Neuronal stem cell (in vitro differentiated cells): ENCODE measurements at places on chromosomes 5 and 9.

DNA sequence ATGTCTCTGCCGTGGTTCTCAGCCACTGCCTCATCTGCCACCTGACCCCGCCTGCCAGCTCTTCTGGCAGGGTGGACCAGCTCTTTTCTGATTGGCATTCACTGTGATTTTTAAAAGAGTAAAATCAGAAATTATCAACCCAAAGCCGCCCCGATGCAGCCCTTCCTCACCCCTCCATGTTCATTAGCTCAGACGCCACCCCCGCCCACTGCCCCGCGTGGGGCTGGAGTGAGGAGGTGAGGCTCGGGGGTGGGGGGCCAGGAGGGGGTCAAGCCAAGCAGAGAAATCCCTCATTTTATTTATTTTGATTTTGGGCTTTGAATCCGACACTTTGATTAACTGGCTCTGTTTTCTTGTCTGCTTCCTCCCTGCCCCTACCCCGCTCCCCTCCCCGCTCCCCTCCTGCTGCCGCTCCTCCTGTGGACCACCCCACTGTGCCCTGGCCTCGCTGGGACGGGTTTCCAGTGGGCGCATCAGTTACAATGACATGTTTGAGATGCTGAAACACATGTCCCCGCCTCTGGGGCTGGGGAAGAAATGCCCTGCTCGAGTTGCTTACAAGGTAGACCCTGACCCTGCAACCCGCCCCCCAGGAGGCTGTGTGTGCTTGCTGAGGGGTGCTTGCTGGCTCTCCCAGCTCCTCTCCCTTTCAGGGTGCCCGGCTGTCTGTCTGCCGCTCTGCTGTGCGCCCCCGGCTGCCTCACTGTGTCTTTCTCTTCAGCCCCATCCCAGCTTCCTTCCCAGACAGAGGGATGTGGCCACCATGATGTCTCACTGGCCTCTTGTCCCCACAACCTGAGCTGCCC is 224.9 kb downstream of the CACNA1B start:
- no peak for DNase-seq

DNA sequence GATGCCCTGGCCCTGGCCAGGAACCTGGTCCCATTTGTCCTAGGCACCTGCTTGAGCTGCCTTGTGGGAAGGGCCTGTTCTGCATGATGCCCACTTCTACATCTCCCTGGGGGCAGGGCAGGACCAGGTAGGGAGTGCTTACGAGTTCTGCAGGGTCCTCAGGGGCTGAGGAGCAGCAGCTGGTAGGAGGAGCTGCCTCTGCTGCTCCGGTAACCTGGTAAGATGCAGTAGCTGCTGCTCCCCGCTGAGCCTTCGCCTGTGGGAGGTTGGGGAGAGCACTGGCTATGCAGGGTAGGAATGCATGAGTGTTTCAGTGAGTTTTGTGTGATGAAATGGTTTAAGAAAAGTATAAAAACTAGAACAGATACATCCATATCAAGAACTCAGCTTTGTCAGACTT is 13.6 kb downstream of the LRRC8A start:
- DNase-seq, result no peak

GRCh38 chr9:93636667-93637066 is 60.3 kb downstream of the PHF2 start:
- DNase-seq, result no peak

GRCh38 chr9:104849023-104849422 is 78.9 kb downstream of the ABCA1 start:
- no peak for DNase-seq

DNA sequence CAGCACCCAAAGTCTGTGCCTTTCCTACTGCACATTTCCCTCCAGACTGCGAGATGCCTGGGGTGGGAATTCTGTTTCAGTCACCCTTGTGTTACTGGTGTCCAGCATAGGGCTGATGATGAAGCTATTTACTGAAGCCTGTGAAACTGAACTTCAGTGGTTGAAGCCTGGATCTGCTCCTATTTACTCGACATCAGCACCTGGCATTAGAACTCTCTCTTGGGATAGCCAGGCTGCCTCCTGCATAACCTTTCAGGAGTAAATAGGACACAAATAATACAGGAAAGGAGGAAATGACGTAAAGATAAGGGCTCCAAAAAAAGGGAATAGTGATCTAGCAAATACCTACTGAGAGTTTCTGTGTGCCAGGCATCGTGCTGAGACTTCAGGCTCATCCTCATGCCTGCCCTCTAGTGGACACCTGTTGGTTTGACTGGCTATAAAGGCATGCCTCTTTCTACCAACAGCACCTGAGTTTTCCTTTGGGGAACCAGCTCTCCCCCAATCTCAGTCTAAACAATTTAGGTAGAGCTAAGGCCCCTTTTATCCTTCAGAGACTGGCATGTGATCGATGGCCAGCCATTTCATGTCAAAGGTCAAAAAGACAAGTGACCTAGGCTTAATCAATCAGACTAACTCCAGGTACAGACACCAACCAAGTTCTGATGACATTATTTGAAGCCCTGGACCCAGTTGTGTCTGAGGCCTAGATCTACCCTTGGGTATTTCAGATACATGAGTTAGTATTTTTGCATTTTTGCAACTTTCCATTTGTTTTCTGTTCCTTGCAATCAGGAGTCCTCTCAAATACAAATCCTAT is 192.1 kb upstream of the TRIM32 start:
- no peak for DNase-seq

GRCh38 chr9:130905125-130905901 is 8.7 kb upstream of the QRFP start:
- no peak for DNase-seq

- no peak for DNase-seq
These were observed 5.7 kb downstream of the SPRY4 start for GRCh38 chr5:142319105-142319504.

DNA sequence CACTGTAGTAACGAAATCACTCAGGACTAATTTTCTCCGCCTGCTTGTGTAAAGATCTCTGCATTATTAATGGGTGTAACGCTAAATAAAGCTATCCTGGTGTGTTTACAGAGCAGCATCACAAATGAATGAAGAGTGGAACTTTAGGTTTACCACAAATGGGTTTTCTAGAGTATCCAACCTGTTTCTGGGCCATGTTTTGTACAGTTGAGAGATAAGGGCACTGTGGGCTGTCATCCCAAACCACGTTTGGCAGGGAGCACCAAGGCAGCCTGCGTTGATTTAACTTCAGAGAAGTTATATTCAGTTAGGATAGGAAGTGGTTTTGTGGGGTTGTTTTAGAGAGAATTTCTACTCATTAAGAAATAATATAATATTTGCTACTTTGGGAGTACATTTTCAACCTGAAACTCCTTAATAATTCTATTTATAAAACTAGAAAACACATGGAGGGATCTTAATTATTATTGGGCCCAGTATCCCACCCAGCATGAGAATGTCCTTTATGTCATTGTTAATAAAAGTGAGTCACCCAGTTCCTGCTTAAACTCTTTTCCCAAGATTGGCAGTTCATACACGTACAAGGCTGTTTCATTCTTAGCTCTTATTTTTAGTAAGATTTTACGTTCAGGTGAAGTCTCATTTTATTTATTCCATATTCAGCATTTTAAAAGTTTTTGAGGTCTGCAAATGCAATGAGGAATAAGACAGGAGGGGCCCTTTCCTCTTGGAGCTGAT is 8.0 kb downstream of the KCNN2 start:
- DNase-seq, result no peak

- DNase-seq, result no peak
These were observed 380.8 kb upstream of the RFX3 start for GRCh38 chr9:3906437-3907213.

GRCh38 chr5:60959156-60959555 is 14.2 kb downstream of the NDUFAF2 start:
- DNase-seq, result no peak

DNA sequence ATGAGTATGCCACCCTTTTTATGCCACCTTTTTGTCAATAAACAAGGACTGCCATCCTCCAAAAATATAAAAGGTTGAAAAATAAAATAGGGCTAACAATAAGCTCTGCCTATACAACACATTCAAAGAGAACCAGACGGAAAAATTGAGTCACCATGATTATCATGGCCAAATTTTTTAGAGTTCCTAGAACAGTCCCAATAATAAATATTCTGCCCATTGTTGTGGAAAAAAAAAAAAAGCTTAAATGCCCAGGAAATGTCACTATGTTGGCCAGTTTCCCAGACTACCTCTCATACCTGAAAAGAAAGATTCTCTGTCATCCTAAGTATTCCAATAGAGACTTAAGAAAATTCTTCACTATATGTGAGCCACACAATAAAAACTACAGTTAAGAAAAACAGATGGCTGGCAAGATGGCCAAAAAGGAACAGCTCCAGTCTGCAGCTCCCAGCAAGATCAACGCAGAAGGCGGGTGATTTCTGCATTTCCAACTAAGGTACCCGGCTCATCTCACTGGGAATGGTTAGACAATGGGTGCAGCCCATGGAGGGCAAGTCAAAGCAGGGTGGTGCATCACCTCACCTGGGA is 149.0 kb downstream of the TMEM161B start:
- no peak for DNase-seq

DNA sequence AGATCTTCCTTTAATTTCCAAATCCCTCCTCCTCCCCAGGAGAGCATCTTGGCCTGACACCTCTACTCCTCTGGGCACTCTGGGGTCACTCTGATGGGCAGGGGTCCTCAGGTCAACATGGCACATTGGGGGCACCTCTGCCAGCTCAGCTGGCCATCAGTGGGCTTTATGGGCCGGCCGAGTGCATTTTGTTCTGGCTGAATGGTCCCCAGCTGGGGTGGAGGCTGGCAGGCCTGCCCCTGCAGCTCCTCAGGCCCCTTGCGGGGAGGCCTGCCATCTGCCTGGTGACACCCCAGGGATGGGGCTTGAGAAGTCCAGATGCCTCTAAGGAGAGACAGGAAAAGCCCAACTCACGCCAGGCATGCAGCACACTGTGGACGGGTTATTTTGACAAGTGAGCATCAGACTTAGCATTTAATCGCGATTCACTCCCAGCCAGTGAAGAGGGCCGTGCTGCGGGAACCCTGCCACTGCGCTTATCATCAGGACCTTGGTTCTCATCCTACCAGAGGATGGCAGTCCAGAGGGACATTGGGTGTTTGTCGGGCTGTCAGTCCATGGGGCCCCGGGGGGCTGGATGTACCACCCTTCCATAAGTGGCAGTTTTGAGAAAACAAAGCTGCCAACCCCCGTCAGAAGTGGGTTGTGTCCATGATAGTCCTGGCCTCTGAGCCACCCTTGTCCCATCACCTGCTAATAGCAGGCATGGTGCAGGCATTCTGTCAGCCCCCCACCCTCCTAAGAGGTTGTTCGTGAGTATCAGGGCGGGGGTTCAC is 21.7 kb downstream of the PHF2 start:
- no peak for DNase-seq
